ENCODE measurements at places on chromosomes 4 and X. TPM values are rescaled to one million over a fixed set of nuclear protein-coding genes. Genes with fewer than 3 reads are reported as not detected.

SLC9B1 gene
- 0.43 TPM for total RNA-seq

CT47B1 gene
- total RNA-seq: not detected

CLNK gene
- 0.70 TPM for total RNA-seq

BCOR gene
- 56.7 TPM for total RNA-seq

PABPC4L gene
- total RNA-seq: not detected

DNA sequence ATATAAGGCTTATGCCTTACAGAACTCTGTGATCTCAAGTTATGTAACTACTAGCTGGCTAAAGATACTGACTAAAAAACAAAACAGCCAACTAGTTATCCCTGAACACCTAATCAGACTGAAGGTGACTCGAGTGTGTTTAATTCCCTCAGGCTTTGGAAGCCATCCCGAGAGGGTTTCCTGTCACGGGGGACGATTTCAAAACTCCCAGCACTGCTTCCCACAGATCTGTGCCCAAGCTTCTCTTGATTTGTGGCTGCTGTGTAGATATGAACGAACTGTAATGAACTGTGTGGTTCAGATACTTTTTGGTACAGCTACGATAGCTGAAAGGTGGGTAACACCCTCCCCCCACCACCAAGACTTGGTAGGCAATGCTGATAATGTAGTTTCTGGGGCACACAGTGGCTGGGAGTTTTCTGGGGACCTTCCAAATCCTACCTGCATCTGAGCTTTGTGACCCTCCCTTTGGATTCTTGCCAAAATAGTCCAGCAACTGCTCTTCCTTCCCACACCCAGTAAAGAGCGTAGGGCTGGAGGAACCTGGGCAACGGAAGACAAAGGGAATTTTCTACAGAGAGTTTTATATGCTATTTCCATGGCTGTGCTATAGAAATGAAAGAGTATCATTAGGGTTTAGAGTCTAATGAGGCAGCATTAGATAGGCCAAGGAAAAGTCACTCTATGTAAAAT lies 148.8 kb downstream of the MGST2 start:
- no peak for DNase-seq
- peaks cover 17% of the 10 kb centered on the region for H3K4me1 ChIP-seq
- H3K36me3 ChIP-seq: no peaks in the 10 kb centered on the region
- H3K27ac ChIP-seq: no peak overlapping the region
- H3K4me3 ChIP-seq: no peak overlapping the region
- peaks cover 35% of the 10 kb centered on the region for H3K27me3 ChIP-seq

GRCh38 chr4:7045961-7046921 lies 3.1 kb downstream of the TADA2B start:
- no peaks in the 10 kb centered on the region for H3K36me3 ChIP-seq
- H3K4me3 ChIP-seq: peak overlapping the region; percentile 88
- peaks cover 47% of the 10 kb centered on the region for H3K4me1 ChIP-seq
- no peak for DNase-seq
- no peaks in the 10 kb centered on the region for H3K27me3 ChIP-seq

- H3K4me3 ChIP-seq: no peak overlapping the region
- H3K36me3 ChIP-seq: no peaks in the 10 kb centered on the region
- no peak overlapping the region for H3K27ac ChIP-seq
- DNase-seq: no peak
- peaks cover 5% of the 10 kb centered on the region for H3K27me3 ChIP-seq
Measured at GRCh38 chr4:185743722-185744487, 68.1 kb downstream of the SORBS2 start.

DNA sequence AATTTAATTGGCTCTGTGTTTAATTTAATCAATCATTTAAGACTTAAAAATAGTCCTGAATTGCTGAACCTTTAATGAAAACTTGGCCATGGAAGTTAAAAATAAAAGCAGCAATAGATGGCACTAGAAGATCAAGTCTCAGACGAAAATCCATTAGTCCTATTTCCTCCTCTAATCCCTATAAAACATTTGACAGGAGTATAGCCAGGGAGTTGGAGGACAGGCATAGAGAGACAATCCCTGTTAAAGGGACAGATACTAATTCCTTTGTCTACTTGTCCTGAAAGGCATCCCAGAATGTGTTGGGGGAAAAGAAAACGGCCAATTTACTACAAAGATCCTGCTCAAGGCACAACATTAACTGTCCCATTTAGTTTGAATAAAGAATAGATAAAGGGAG lies 276.3 kb upstream of the TACR3 start:
- peaks cover 14% of the 10 kb centered on the region for H3K36me3 ChIP-seq
- no peaks in the 10 kb centered on the region for H3K4me1 ChIP-seq
- no peak overlapping the region for H3K27ac ChIP-seq
- no peaks in the 10 kb centered on the region for H3K27me3 ChIP-seq

- peaks cover 25% of the 10 kb centered on the region for H3K4me1 ChIP-seq
- H3K27me3 ChIP-seq: no peaks in the 10 kb centered on the region
- H3K36me3 ChIP-seq: no peaks in the 10 kb centered on the region
- no peak for DNase-seq
Measured at GRCh38 chr4:52640808-52641565, 18.1 kb downstream of the USP46 start.

- H3K4me3 ChIP-seq: no peak overlapping the region
- no peaks in the 10 kb centered on the region for H3K36me3 ChIP-seq
- H3K27ac ChIP-seq: no peak overlapping the region
- DNase-seq: no peak
- no peaks in the 10 kb centered on the region for H3K27me3 ChIP-seq
Measured at GRCh38 chr4:69881173-69881773, 21.3 kb upstream of the SULT1E1 start.

DNA sequence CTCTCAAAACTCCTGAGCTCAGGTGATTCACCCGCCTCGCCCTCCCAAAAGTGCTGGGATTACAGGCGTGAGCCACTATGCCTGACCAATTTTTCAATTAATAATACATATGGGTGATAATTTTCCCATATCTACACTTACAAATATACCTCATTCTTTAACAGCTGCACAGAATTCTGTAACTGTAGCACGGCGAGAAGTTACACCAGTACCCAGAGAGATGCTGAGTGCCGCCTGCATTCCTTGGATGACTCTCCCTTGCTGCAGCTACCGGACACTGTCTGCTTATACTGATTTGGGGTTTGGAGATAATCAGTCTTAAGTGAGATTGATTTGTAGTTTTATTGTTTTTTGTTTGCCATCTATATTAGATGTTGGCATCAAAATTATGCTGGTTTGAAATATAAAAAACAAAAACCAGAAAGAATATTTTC lies 5.8 kb downstream of the TIFA start:
- peak overlapping the region; percentile 52 for H3K4me3 ChIP-seq
- H3K36me3 ChIP-seq: peaks cover 46% of the 10 kb centered on the region
- no peak for DNase-seq
- H3K4me1 ChIP-seq: peaks cover 53% of the 10 kb centered on the region
- no peaks in the 10 kb centered on the region for H3K27me3 ChIP-seq
- peak overlapping the region; percentile 86 for H3K27ac ChIP-seq

DNA sequence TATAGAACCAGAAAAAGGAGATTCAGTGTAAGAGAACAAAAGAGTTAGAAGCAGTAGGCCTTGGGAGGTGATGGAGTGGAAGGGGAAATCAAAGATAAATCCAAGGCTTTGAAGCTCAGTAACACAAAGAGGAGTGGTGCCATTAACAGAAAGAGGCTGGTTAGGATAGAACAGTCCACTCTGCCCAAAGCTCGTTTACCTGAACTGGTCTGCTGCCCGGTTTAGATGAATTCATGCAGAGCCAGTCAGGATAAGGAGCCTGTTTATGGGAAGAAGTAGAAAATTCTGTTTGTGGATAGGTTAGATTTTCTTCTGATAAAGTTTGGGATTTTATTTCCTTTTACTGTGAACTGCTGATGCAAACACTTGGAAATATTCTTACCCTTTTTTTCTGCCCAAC lies 80.6 kb downstream of the HMGB2 start:
- H3K36me3 ChIP-seq: no peaks in the 10 kb centered on the region
- H3K4me1 ChIP-seq: peaks cover 15% of the 10 kb centered on the region
- no peak overlapping the region for H3K27ac ChIP-seq
- no peak overlapping the region for H3K4me3 ChIP-seq

DNA sequence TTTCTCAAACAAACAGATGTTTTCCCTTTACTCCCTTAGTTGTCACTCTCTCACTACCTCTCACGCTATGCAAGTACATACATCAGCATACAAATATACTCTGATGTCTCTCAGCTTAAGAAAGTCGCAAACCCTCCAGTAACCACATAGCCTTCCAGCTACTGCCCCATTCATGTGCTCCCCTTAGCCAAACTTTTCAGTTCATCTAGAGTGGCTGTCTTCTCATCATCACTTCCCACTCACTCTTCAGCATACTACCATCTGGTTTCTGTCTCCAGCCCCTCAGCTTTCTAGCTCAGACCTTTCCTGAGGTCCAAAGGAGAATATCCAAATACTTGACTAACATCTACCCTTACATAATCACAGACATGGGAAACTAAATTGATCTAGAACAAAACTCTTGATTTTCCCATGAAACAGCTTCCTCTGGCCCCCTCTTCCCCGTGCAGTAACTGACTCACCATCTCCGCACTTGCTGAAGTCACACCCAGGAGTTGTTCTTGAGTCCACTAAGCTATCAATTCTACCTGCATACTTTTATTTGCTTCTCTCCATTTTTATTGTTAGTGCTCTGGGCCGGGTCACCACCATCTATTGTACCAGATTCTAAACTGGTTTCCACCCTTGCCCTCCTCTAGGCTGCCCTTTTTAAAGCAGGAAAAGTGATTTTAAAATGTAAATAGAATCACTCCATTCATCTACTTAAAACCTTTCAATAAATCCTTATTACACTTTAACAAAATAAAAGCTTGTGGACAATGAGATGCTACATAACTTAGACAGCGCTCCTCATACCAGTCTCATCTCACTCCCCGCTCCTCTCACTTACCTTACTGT lies 57.2 kb downstream of the CASP6 start:
- H3K36me3 ChIP-seq: peaks cover 7% of the 10 kb centered on the region
- no peak overlapping the region for H3K27ac ChIP-seq
- no peaks in the 10 kb centered on the region for H3K27me3 ChIP-seq
- H3K4me1 ChIP-seq: peaks cover 16% of the 10 kb centered on the region

- no peak overlapping the region for H3K4me3 ChIP-seq
- H3K27me3 ChIP-seq: no peaks in the 10 kb centered on the region
- no peak for DNase-seq
- no peaks in the 10 kb centered on the region for H3K4me1 ChIP-seq
- H3K27ac ChIP-seq: no peak overlapping the region
- no peaks in the 10 kb centered on the region for H3K36me3 ChIP-seq
Measured at GRCh38 chr4:181637186-181638105, 605.8 kb upstream of the TENM3 start.

- H3K4me1 ChIP-seq: peaks cover 16% of the 10 kb centered on the region
- peak overlapping the region; percentile 59 for H3K27ac ChIP-seq
- H3K4me3 ChIP-seq: peak overlapping the region; percentile 34
Measured at GRCh38 chrX:50430917-50431575, 39.6 kb downstream of the DGKK start.

DNA sequence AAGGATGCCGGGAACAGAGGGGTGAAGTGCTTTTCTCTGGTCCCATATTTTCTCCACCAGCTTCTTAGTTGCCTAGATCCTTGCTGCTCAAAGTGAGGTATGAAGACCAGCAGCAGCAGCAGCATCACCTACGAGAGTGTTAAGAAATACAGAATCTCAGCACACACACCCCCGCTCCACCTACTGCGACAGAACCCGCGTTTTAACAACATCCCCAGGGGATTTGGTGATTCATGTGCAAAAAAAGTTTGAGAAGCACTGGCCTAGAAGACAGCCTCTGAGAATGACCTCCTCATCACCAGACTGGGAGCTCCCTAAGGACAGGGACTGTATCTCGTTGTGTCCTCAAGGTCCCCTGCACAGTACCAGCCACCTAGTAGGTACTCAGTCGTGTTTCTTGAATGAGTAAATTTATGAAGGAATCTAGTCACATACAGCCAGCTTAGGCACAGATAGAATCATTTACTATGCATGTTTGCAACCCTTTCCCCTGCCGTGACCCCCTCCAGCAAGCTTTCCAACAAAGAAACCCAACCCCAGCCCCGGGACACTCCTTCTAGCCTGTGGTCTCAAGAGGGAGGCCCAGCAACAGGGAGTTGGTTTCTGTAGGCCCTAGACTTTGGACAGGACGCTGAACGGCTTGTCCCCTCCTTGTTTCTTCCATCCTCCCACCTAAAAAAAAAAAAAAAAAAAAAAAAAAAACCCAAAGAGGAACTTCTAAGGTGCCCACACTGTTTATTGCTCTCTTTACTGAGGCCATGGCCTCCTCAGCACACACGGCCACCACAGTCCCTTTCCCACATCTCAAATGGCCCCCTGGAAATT lies 21.5 kb downstream of the RTL5 start:
- no peak overlapping the region for H3K4me3 ChIP-seq
- no peaks in the 10 kb centered on the region for H3K36me3 ChIP-seq
- peaks cover 33% of the 10 kb centered on the region for H3K27me3 ChIP-seq
- no peak overlapping the region for H3K27ac ChIP-seq
- no peak for DNase-seq

GRCh38 chr4:127781300-127782024 lies 660 bp upstream of the HSPA4L start:
- H3K4me3 ChIP-seq: peak overlapping the region; percentile 88
- H3K27me3 ChIP-seq: peaks cover 58% of the 10 kb centered on the region
- DNase-seq: peak; percentile 69
- peaks cover 31% of the 10 kb centered on the region for H3K4me1 ChIP-seq

GRCh38 chrX:136047016-136047642 lies 61.9 kb downstream of the SLC9A6 start:
- H3K4me1 ChIP-seq: no peaks in the 10 kb centered on the region
- no peaks in the 10 kb centered on the region for H3K36me3 ChIP-seq
- H3K27me3 ChIP-seq: no peaks in the 10 kb centered on the region
- H3K27ac ChIP-seq: no peak overlapping the region

DNA sequence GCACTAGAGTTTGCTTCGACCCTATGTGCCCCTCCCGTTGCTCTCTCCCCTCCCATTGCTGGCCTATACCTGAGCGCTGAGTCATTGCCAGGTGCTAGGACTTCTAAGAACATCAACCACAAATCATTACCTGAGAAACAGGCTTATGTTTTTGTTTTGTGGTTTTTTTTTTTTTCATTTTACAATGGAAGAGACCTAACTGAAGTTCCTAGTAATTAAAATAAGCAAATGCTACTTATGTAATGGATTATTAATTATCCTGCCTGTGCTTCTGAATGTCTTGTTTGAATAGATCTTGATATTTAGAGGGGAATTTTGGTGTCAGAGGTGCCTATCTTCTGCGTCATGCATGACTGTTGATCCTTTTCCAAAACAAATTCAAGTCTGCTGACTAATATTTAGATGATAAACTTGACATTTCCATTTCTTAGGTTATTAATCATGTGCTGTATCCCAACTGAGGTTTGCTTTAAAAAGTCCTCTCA lies 275.4 kb upstream of the CPEB2 start:
- no peaks in the 10 kb centered on the region for H3K4me1 ChIP-seq
- no peak overlapping the region for H3K4me3 ChIP-seq
